NCI-H1694 (cell line): ENCODE measurements at places on chromosomes 2 and 18.

- DNase-seq: no peak
Measured at GRCh38 chr2:48902521-48902920, 147.0 kb upstream of the LHCGR start.

DNA sequence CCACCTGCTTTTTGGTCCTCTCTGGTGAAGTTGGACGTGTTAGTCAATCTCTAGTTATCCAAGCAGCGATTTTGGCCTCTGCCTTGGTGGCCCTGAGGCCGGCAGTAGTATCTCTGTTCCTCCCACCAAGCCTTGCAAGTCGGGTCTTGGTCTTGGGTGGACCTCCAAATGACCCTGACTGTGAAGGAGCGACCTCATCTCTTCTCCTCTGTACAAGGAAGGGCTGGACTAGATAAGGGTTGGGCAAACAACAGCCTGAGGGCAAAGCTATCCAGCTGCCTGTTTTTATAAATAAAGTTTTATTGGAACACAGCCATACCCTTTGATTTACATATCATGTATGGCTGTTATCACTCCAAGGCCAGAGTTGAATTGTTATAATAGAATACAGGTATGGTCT is 74.6 kb upstream of the FOSL2 start:
- no peak for DNase-seq

GRCh38 chr18:9000733-9001132 is 101.8 kb upstream of the NDUFV2 start:
- no peak for DNase-seq

- DNase-seq: no peak
Measured at GRCh38 chr2:66457545-66457944, 22.6 kb downstream of the MEIS1 start.

- DNase-seq: peak; percentile 75
Measured at GRCh38 chr2:25684577-25685473, 11.4 kb upstream of the DTNB start.

DNA sequence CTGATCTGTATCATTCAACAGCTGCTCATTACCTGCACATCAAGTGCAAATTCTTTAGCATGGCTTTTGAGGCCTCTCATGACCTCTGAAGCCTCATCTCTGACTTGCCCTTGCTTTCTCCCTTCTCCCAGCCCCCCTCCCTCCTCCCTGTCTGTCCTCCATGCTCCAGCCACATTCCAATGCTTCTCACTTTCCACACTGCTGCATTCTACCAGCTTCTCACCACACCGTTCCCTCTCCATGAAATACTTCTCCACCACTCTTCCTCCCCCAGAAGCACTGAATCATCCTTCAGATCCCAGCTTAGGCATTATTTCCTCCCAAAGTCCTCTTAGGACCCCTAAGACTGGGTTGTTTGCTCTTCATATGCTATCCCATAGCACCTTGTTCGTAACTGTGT is 26.9 kb downstream of the GCG start:
- no peak for DNase-seq

DNA sequence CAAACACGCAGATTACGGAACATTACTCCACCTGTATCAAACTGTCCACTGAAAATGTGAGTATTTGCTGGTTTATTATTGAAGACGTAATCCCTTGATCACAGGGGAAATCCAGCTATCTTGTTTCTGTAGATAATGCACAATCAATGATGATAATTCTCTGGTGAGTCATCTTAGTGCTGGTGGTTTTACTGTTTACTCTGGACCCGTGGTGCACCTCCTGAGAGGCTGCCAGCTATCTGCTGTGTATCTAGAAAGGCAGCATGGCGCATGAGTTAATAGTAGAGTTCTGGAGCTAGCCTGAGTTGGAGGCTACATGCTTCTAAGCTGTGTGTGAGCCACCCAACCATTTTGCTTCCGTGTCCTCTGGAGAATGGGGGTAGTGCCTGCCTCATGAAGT is 6.5 kb downstream of the NCAPH start:
- DNase-seq: no peak

DNA sequence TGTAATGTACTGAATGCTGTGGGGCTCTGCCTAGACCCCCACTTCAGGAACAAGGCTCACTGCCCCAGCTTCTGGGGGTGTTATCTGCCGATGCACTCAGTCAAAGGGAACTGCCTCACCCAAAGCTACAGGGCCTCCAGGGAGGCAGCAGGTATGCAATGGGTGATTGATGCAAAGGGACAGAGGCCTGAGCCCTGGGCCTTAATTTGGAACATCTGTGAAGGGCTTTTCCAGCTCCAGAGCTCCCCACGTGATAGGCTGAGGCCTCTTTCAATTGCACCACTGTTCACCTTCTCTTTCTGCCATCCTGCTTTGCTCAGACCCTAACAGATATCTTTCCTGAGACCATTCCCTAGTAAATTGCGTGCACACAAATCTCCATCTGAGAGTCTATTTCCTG is 131.0 kb downstream of the ATL2 start:
- DNase-seq: no peak

- DNase-seq: no peak
Measured at GRCh38 chr18:10182009-10182624, 268.3 kb downstream of the VAPA start.

GRCh38 chr18:13583576-13584550 is 142.5 kb downstream of the FAM210A start:
- no peak for DNase-seq

DNA sequence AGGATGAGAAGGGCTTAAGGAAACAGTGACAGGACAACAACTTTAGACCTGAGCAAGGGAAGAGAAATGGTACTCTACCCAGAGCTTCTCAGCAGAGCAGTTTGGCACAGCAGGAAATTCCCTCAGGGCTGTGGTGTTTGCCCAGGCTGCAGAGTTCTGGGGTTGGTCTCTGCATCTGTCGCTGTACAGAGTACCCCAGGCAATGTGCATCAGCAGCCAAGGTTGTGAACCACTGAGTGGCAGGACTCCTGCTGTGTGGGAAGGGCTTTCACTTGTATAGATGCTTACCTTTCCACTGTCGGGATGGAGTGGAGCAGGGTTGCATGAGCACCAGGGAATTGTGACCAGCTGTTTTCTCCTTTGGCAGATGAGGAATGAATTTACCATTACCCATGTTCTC is 21.2 kb downstream of the STAMBP start:
- peak; percentile 64 for DNase-seq

DNA sequence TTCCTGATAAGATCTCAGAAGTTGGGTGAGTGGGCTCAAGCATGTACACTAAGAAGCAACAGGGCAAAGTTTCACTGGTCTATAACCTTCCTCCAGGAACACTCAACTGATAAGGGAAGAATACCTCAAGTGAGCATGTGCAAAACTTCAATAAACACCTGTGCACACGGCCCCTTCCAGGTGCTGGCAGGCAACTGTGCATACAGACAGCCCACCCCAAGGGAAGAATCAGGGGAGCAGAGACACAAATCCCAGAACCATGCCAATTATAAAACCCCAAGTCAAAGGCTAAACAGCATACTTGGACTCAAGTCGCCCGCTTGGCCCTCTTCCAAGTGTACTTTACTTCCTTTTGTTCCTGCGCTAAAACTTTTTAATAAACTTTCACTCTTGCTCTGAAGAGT is 85.9 kb upstream of the RTN4 start:
- DNase-seq: no peak

DNA sequence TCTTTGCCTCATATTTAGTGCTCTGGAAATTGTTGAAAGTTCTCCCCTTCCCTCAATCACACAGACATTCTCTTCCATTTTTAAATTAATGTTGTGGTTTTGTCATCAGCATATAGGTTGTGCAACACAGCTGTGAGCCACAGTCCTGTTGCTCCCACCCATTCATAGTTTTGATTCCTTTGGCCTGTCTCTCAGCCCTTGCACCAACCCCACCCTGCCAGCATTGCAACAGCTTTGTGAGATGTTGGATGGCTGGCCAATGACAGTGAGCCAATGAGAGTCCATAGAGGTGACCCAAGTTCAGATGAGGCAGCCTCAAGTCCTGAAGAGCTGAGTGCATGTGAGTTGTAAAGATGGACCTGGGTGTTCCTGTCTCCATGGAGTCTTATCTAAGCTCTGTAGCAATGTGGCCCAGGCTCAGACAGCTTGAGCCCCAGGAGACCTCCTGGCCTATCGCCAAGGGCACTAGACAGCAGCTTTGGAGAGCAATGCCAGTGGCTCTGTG is 775.5 kb downstream of the RNF144A start:
- DNase-seq: peak; percentile 61

DNA sequence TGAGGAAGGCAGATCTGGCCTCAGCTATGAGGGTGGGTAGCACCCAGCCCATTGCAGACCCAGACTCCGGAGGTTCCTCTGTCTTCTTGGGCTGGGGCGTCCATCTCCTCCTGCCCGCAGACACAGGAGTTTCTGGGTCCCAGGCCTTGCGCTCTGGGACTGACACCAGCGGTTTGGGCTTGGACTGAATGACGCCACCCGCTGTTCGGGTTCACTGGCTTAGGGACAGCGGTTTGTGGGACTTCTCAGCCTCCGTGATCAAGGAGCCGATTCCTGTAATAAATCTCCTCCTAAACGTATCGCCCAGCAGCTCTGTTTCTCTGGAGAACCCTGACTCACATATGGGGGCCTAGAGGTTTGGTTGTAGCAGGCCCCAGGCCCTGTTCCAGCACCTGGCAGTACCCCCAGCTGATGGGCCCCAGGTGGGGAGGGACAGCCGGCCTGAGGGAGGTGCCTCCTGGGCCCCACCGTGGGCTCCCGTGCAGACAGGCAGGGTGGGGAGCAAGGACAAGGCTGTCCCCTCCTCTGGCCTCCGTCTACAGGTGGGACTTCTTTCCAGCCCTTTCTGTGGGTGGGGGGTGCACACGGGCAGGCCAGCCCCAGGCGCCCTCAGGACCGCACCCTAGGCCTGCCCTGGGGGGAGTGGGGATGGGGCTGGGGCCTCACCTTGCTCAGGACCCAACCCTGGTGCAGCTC is 4.5 kb upstream of the AQP12A start:
- DNase-seq: no peak

DNA sequence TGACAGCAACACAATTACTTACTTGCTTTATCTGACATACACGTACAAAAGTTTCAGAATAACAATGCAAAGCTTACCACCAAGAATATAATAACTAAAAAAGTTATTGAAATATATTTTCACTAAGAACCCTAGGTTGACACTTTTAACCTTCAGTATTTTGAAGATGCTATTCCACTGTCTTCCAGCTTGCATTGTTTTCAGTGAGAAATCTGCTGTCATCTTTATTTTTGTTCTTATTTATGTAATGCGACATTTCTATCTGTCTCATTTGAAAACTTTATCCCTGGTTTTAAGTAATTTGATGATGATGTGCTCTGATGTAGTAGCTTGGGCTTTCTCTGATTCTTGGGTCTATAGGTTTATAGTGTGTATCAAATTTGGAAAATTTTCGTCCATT is 165.0 kb upstream of the SMIM21 start:
- no peak for DNase-seq

- peak; percentile 10 for DNase-seq
Measured at GRCh38 chr18:50662177-50662576, 102.3 kb downstream of the MAPK4 start.

DNA sequence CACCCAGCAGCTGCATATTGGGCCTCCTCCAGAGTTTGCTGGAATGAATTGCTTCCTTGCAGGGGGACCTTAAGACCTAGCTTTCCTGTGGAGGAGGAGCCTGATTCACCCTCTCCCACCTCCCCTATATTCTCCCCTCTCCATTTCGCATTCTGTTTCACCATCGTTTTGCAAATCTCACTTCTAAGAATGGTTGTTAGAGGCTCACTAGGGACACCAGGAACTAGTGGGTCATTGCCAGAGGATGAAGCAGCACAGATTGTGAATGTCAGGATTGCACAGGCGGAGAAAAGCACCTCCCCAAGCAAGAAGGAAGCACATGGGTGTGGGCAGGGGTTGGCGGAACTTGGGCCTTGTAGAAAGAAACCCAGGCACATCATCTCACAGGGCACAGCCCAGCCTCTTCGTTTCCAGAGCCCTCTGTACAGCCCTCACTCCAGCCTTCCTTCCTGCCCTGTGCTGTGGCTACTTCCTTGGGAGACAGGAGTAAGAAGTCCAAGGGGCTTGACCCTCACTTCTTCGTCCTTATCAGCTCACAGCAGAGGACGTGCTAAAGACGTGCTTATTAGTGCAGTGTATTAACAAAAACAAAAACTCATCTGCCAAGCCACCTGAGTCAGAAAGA is 63.4 kb downstream of the TACR1 start:
- no peak for DNase-seq

- DNase-seq: no peak
Measured at GRCh38 chr2:127080226-127080937, 26.6 kb downstream of the BIN1 start.
